Left lung (tissue), 14 donors: ENCODE measurements at places on chromosomes 3 and 15. TPM values are rescaled to one million over a fixed set of nuclear protein-coding genes. Genes with fewer than 3 reads are reported as not detected.

DNA sequence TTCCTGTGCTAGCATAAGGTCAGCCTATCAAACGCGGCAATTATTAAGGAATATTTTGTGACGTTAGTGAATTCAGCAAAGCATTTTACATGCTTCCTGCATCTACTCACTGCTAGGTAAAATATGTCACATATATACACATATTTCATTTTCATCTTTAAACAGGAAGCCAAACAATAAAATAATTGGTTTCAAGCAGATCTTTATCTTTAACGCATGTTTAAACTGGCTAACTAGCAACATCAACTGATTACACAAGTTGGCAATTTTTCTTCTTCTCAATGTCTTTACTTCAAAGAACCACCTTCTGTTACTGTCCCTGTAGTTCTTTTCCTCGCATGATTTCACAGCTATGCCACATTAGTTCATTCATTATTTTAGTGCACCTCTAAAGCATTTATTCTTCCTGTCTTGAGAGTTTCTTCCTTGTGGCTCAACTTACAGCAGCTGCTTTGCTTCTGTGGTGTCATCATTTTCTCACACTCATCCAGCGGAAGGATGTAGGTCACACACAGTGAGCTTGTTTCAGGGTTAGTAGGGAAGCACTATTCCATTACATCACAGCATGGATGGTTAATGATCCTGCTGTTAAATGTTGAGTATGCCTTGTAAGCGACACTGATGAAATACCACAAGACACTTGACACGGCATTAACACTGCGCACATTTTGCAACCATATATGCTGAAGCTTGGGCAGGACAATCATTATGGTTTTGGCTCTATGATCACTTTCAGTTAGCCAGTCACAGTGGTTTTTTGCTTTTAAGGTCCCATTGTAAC lies 2.3 kb upstream of the BCHE start:
- no peak for DNase-seq

DNA sequence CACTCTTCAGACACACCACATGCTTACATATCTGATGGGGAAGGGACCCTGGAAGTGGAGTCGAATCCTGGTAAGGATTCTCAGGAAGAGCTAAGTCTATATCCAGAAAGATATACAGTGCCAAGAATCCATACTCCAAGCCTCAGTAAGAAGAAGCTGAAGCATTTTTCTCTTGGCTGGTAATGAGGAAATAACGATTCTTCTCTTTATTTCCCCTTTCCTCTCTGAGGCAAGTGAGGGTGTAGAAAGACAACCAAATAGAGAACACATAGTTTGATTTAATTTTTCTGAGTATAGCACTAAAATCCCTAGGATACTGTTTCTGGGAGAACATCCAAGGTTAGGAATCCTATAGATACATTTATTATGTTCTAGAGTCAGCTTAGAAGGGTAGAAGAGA lies 857.3 kb downstream of the TUSC7 start:
- no peak for DNase-seq

- no peak for DNase-seq
Observed at GRCh38 chr3:166435469-166436057, 598.3 kb upstream of the BCHE start.

Gene WDR72
- 0.94 TPM for total RNA-seq

Gene AHSG
- not detected for total RNA-seq

Gene DAPK2
- total RNA-seq: 23.8 TPM

Gene UROC1
- total RNA-seq: not detected
